ENCODE measurements at places on chromosomes 1 and 21.

DNA sequence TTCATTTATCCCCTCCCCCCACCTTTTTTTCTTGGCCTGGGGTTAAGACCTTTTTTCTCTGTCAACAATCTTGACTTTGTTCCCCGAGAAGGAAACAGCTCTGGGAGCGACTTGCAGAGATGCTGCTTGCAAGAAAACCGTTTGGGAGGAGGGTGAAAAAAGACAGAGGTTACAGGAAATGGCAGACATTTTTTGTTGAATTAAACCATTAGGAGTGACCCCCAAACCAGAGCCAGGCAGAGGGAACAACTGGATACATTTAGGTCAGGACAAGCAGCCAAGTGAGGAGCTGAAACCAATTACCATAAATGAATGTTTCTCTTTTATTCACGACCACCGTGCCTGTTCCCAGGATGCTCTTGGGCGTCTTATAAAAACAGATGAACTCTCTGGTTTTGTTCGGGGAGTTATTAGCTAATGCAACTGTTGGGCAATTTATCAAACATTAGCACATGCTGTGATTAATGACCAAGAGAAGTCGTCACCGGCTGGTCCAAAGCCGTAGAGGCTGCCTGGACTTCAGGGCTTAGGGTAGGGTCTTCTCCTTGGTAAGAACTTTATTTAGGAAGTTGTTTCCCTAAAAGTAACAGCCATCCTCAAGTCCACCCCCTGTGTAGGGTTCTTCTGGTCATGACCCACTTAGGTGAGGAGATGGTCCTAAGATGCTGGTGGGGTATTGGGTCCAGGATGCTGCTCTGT, 141.0 kb downstream of the FOXD2 start:
- DNase-seq = no peak

GRCh38 chr1:14627608-14628489, 29.4 kb downstream of the KAZN start:
- DNase-seq = no peak

- no peak for DNase-seq
Observed at GRCh38 chr1:19430121-19431068, 54.9 kb downstream of the CAPZB start.

DNA sequence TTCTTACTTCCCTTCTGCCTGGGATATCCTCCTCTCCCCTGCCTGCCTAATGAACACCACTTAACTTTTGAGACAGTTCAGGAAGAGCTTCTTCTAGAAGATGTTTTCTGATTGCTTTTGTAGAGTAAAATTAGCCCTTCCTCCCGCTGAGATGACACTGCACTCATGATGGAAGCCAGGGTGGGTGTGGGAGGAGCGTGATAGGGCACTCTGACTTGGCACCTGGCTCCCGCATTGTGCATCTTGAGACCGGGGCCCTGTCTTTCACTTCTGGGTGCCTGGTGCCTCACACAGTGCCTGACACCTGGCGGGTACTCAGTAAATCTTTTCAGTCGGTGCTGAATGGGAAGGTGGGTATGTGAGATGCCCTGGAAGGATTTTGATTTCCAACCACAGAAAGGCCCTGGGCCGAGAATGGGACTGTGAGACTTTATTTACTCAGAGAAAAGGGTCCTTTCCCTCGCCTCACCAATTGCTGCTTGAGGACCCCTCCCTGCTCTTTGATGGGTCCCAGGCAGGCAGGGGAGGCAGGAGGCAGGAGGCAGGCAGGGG, 6.8 kb downstream of the THEM5 start:
- DNase-seq = peak; percentile 41

- no peak for DNase-seq
Observed at GRCh38 chr1:179828554-179829110, 49.0 kb downstream of the TOR1AIP2 start.

DNA sequence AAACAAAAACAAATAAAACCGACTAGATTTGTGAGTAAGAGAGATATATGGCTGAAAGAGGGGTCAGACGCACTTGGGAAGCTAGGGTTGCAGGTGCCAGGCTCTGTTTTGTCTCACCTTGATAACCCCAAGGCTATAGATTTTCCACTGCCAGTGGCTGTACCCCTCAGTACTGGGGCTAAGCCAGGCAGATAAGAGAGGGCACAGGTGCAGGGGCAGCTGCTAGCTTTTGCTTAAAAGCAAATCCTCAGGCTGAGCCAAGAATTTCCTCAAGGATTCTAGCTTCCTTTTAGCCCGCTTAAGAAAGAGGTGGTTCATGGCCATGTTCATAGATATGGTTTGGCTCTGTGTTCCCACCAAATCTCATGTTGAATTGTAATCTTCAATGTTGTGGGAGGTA, 57.9 kb downstream of the OVGP1 start:
- DNase-seq = no peak

- no peak for DNase-seq
Observed at GRCh38 chr1:246566813-246567645, 773 bp downstream of the CNST start.

GRCh38 chr1:11701551-11701961, 10.0 kb downstream of the DRAXIN start:
- no peak for DNase-seq

- DNase-seq = no peak
Observed at GRCh38 chr1:38094711-38095290, 48.2 kb upstream of the POU3F1 start.

- no peak for DNase-seq
Observed at GRCh38 chr1:108657356-108658080, 3.4 kb downstream of the HENMT1 start.

- DNase-seq = no peak
Observed at GRCh38 chr1:27666791-27667254, 5.2 kb downstream of the IFI6 start.

DNA sequence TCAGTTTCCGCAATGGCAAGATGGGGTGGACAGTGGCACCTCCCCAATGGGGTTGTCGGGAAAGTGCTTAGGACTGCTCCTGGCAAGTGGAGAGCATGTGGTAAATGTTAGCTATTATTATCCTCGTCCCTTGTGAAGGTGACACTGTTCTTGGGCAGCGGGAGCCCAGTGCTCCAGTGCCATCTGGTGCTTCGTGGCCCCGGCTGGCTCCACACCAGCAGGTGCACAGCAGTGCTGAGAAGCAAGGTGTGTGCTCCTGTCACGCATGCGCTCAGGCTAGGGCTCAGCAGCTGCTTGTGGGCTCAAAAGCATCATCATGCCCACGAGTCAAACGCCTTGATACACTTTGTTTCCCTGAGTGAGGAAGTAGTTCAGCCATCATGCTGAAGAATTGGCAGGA, 24.9 kb upstream of the KCNC4 start:
- no peak for DNase-seq

GRCh38 chr1:90613371-90613770, 103.7 kb downstream of the BARHL2 start:
- no peak for DNase-seq

DNA sequence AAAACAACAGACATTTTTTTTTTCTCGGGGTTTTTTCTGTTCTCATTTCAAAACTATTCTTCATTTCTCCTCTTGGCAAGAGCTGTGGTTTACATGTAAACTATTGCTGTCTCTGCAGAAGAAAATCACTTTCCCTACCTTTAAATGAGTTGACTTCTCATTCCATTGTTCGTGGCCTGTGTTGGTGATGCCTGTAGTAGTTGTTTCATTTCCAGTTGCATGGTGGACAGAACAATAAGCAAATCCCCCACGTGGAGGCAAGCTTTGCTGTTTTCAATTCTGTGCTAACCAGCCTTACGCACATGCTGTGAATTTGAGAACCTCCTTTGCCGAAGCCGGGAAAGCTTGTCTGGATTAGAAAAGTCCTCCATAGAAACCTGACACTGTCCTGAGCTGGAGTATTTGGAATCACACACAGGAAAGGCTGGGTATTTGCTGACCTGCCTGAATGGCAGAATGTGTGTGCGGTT, 26.2 kb upstream of the MAP3K7CL start:
- no peak for DNase-seq

GRCh38 chr1:39317910-39318633, 113.6 kb downstream of the MACF1 start:
- DNase-seq = no peak

- DNase-seq = no peak
Observed at GRCh38 chr1:86460998-86461397, 7.7 kb upstream of the CLCA1 start.

DNA sequence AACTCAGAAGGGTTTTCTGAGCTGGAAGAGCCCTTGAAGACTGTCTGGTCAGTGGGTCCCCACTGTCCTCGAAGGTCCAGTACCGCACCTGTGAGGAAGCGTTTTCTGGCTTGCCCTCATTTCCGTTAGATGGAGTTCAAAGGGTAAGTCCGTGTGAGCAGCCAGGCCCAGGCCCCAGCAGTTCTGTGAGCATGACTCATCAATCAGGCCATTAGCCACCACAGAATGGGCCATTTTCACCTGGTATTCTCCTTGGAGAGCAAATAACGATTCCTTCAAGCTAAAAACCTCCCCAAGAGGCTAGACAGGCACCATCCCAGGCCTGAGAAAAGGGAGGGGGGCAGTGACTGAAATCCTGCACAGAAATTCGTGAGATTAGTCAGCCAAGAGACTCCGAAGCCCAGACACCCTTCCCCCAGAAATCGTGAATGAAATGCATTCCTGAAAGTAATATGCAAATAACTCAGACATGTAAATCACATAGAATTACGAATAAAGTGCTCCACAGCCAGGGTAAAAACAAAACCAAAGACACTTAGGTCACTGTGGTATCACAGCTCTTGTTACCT, 66.0 kb downstream of the BCAR3 start:
- no peak for DNase-seq

GRCh38 chr1:24193046-24193445, 6.0 kb upstream of the IFNLR1 start:
- no peak for DNase-seq

DNA sequence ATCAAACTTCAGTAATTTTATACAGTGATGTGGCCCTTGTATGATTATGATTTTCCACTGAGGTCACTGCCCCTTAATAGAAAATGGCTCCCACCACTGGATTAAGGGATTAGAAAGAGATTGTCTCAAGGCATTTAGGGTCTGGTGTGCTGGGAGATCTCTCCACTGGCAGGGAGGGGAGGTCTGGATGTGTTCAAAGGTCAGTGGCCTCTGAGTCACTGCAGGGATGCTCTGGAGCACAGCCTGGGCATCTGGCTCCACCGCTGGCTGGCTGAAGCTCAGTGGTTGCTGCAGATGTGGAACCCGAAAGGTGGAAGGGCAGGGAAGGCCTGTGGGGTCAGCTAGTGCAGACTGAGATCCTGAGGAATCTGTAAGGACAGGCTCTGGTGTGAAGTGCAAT, 18.3 kb upstream of the CHI3L1 start:
- DNase-seq = no peak

GRCh38 chr1:1618396-1619068, 3.2 kb downstream of the MIB2 start:
- no peak for DNase-seq
